ENCODE measurements at places on chromosomes 6 and 20. TPM values are rescaled to one million over a fixed set of nuclear protein-coding genes. Genes with fewer than 3 reads are reported as not detected.

DNA sequence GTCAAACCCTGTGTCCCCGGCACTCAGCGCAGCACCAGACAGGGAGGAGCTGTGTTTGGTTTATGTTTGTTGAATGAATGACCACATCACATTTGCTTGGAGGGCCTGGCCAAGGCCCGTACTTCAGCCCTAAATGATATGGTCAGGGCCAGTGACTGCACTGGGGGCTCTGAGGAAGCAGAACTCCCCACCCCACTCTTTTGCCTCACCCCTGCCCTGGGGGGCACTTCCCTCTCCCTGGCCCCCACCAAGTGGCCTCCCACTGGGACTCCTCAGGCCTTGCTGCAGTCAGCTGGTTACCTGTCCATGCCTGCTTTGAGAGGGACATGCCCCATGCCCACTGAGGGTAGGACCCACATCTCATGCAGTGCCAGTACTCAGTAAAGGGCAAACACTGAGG is 2.9 kb downstream of the ADISSP start:
- no peaks in the 10 kb centered on the region for H3K36me3 ChIP-seq
- H3K27me3 ChIP-seq: no peaks in the 10 kb centered on the region
- H3K4me3 ChIP-seq: no peak overlapping the region
- DNase-seq: no peak
- H3K4me1 ChIP-seq: peaks cover 13% of the 10 kb centered on the region
- no peak overlapping the region for H3K27ac ChIP-seq

DNA sequence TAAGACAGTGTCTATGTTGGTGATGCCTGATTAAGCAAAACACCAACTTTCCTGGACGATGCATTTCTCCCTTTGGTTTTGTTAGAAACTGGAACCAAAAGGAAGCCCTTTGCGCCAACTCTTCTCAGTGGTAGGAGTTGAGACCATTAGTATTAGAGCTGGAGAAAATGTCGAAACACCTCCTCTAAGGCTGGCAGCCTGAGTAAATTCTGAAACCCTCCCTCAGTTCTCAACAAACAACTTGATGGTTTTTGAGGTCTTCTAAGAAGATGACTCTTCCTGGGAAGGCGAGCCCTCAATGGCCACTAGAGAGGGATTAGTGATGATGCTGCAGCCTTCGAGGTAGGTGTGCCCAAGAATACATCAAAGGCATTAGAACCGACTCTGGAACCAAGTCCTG is 78.4 kb upstream of the CCN6 start:
- no peak for DNase-seq
- H3K27ac ChIP-seq: no peak overlapping the region
- H3K27me3 ChIP-seq: no peaks in the 10 kb centered on the region
- peaks cover 7% of the 10 kb centered on the region for H3K4me1 ChIP-seq
- no peak overlapping the region for H3K4me3 ChIP-seq

- H3K4me1 ChIP-seq: no peaks in the 10 kb centered on the region
- H3K4me3 ChIP-seq: no peak overlapping the region
- no peaks in the 10 kb centered on the region for H3K36me3 ChIP-seq
- H3K27ac ChIP-seq: no peak overlapping the region
These were observed 287.6 kb downstream of the PHF3 start for GRCh38 chr6:63923139-63923739.

DNA sequence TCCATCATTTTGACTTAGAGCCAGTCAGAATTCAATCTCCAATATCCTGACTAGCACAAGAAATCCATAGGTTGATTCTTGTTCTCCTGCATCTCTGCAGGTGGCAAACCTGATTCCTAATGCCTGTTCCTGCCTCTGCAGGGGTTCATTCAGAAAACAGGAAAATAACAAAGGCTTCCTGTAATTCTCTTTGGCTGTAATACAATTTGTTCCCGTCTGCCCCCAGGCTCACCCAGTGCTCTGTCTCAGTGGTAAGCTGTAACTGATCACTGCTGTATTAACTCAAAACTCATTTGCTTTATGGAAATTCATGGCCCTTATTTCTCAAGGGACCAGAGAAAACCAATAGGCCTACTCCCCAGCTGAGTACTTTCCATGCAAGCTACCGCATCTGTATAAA is 88.6 kb downstream of the OPRM1 start:
- no peaks in the 10 kb centered on the region for H3K36me3 ChIP-seq
- H3K27ac ChIP-seq: no peak overlapping the region
- H3K4me3 ChIP-seq: no peak overlapping the region
- H3K27me3 ChIP-seq: no peaks in the 10 kb centered on the region
- no peak for DNase-seq

DNA sequence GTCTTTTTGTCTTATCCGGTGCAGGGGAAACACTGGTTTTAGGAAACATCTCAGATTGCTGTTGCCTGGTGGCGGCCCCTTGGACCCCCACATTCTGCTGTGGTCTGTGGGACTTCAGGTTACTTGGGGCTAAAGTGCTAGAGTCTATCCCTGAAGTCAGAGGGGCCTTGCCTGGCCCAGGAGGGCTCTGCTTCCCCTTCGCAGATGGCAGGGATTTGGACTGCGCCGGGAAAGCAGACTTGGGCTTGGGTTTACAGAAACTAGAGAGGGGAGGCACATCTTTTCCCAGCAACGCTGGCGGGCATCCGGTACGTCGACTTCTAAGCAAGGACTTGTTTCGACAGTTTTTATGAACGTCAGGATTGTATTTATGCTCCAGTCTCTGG is 17.5 kb downstream of the ZNF217 start:
- H3K36me3 ChIP-seq: peaks cover 14% of the 10 kb centered on the region
- H3K27ac ChIP-seq: no peak overlapping the region
- no peaks in the 10 kb centered on the region for H3K27me3 ChIP-seq

CDH26 gene
- total RNA-seq: 0.48 TPM

OTOR gene
- not detected for total RNA-seq

TIAM2 gene
- 8.1 TPM for total RNA-seq

Data from heart left ventricle (tissue), 16 donors.